ENCODE measurements at places on chromosomes 12 and 14. TPM values are rescaled to one million over a fixed set of nuclear protein-coding genes. Genes with fewer than 3 reads are reported as not detected.

DNA sequence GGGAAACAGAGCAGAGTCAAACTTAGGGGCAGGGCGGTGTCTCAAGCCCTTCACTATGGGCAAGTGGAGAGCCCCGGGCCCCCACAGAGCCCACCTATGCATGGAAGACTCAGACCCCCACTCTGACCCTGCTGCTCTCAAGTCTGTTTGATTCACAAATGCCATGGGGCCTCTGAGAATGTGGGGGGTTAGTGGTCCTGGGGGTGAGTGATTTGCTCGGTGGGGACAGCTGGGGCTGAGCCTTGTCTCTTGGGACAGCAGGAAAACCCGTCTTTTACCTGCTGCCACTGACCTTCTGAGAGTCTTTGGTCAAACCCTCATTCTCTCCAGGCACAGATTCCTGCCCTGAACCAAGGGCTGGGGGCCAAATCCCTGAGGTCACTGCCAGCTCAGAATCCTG lies 201.0 kb upstream of the RTL1 start:
- no peaks in the 10 kb centered on the region for H3K27me3 ChIP-seq
- no peaks in the 10 kb centered on the region for H3K36me3 ChIP-seq
- H3K4me1 ChIP-seq, result no peaks in the 10 kb centered on the region
- no peak overlapping the region for H3K27ac ChIP-seq
- DNase-seq, result no peak

DNA sequence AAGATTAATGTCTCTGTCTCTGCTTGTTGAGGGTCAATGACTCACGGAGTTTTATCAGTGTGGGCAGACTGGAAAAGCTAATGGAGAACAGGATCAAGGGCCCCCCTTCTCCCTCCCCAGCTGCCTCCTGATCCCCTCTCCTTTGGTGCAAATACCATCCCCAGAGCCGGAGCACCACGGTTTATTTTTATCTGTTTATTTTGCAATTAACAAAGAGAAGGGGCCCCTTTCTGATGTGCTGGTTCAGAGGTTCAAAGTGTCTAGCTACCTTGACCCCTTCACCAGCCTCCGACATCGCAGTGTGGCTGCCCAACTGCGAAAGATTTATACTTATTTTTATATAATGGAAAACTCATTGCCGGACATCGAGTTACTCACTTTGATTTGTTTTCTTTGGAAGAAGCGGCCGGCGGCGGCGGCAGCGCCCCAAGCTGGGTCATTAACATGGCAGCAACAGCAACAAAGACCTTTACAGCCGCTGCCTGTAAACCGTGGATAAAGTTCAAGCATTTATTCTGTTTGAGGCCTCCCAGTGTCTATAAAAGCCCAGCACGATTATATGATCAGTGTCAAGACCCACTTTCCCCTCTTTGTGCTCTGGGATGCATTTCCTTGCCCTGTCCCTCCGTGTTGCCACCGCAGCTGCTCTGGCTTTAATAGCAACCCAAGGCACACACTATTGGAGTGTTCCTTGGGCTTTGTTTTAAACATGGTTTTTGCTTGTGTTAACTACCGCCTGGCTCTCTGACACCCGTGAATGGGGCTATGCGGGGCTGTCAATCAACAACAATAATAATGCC lies 47.4 kb upstream of the PARP11 start:
- H3K36me3 ChIP-seq, result no peaks in the 10 kb centered on the region
- no peak for DNase-seq
- no peak overlapping the region for H3K4me3 ChIP-seq
- no peak overlapping the region for H3K27ac ChIP-seq
- no peaks in the 10 kb centered on the region for H3K4me1 ChIP-seq

DNA sequence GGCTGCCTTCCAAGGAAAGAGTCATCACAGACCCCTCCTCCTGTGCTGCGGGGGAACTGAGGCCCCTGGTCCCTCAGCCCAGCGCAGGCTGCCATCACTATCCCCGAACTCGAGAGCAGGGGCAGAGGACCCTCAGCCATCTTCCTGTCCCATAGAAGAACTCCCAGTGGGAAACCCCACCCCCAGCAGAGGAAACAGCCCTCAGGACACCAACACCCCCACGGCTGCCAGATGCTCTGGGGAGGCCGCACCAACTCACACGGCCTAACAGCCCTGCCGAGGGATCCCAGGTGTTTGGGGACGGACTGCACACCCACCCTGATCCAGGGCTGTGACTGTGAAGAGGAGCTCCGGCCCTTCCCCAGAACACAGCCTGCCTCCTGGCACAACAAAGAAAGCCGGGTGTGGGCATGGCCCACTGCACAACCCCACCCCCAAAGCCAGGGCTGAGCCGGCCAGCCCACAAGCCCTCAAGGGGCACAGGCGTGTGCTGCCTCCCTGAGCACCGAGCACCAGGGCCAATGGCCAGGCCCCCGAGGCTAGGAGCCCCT lies 16.3 kb upstream of the C14orf180 start:
- H3K4me1 ChIP-seq, result peaks cover 3% of the 10 kb centered on the region
- H3K27ac ChIP-seq, result no peak overlapping the region
- no peak overlapping the region for H3K4me3 ChIP-seq
- peaks cover 3% of the 10 kb centered on the region for H3K27me3 ChIP-seq
- no peaks in the 10 kb centered on the region for H3K36me3 ChIP-seq

GRCh38 chr14:68386446-68386845 lies 406.4 kb downstream of the ZFP36L1 start:
- no peaks in the 10 kb centered on the region for H3K36me3 ChIP-seq
- H3K27me3 ChIP-seq, result no peaks in the 10 kb centered on the region
- no peak overlapping the region for H3K4me3 ChIP-seq
- H3K27ac ChIP-seq, result no peak overlapping the region
- peaks cover 5% of the 10 kb centered on the region for H3K4me1 ChIP-seq

GRCh38 chr14:50756300-50756699 lies 74.7 kb downstream of the NIN start:
- no peak overlapping the region for H3K27ac ChIP-seq
- no peaks in the 10 kb centered on the region for H3K27me3 ChIP-seq
- H3K4me3 ChIP-seq, result no peak overlapping the region

DNA sequence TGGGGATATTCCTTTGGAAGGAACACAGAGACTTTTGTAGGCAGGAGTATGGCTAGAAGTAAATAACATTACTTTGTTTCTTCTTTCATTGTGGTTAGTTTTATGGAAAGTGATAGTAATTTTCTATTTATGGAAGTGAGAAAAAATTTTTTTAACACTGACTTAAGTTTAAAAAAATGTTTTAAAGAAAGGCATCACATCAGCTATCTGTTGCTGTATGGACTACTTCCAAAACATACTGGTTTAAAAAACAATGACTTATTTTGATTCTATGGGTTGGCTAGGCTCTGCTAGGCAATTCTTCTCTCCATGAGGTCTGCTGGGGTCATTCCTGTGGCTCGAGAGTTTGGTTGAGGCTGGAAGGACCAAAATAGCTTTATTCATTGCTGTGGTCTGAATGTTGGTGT lies 31.7 kb upstream of the SLC38A2 start:
- no peaks in the 10 kb centered on the region for H3K4me1 ChIP-seq
- no peak for DNase-seq
- H3K36me3 ChIP-seq, result no peaks in the 10 kb centered on the region
- no peak overlapping the region for H3K4me3 ChIP-seq

GRCh38 chr12:115508990-115509389 lies 768.5 kb downstream of the MED13L start:
- H3K4me3 ChIP-seq, result no peak overlapping the region
- no peak overlapping the region for H3K27ac ChIP-seq
- no peak for DNase-seq
- no peaks in the 10 kb centered on the region for H3K36me3 ChIP-seq
- no peaks in the 10 kb centered on the region for H3K27me3 ChIP-seq
- H3K4me1 ChIP-seq, result no peaks in the 10 kb centered on the region

GRCh38 chr14:98345161-98345560 lies 926.8 kb downstream of the BCL11B start:
- H3K4me1 ChIP-seq, result no peaks in the 10 kb centered on the region
- no peaks in the 10 kb centered on the region for H3K36me3 ChIP-seq
- no peak for DNase-seq
- H3K4me3 ChIP-seq, result no peak overlapping the region
- H3K27ac ChIP-seq, result no peak overlapping the region

DNA sequence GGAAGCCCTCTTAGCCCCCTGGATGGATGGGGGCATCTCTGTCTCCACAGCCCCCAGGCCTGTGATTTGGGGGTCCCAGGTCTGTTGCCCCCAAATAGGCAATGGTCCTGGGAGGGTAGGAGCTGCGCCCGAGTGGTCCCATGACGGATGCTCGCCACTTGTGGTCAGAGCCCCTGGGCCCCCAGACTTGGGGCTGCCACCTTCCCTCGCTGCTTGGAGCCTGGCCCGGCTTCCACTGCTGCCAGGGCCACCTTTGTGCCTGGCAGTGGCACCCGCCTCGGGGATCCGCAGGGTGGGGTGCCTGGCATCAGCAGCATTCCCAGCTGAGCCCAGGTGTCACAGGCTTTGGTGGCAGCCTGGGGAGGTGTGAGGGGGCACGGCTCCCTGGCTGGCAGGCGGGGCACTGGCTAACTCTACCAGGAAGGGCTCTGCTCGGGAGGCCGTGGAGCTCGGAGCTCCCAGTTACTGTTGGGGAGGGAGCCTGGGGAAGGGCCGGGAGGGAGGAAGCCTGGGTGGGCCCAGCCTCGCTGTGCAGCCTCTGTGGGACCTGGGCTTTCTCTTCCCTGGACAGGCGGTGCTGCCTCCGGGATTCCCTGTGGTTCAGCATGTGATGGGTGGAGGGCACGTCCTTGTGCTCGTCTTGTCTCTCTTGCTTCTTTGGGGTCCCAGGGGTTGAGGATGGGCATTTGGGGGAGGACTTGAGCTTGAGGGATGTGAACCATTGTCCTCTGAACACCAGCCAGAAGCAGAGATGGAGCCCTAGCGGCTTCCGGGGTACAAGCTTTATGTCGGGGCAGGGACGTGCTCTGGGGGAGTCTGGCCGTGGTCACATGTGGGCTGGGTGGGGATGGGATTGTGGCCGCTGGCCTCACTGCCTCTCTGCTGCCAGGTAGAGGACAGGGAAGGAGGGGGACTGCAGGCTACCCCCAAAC lies 5.4 kb downstream of the KIF26A start:
- H3K4me3 ChIP-seq, result no peak overlapping the region
- H3K36me3 ChIP-seq, result no peaks in the 10 kb centered on the region
- H3K27me3 ChIP-seq, result peaks cover 4% of the 10 kb centered on the region

NOXRED1 gene
- 0.50 TPM for total RNA-seq

SAV1 gene
- 9.5 TPM for total RNA-seq

TSPAN11 gene
- total RNA-seq, result 1.2 TPM
